ENCODE measurements at places on chromosomes 2 and 18.
A peak's percentile ranks its signal among the peaks of the same experiment; 100 is the strongest.

- DNase-seq = no peak
Observed at GRCh38 chr18:45066210-45066609, 385.5 kb downstream of the SETBP1 start.

DNA sequence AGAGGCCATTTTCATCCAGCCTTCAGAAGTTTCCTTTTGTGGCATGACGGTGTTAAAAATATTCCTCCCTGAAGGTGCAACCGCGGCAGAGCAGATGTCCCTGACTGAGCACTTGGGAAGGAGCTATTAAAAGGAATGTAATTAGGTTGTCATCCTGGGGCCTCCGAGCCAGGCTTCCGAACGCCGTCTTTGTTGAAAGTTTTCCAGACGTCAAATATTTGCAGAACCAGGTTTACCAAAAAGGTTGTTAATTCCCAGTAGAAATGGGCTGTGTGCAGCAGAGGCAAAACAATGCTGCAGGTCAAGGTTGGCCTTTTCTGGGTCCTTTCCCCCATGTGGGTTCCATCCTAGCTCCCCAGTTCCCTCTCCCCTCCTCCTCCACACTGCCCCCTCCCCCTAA is 110.0 kb upstream of the STPG4 start:
- no peak for DNase-seq

- no peak for DNase-seq
Observed at GRCh38 chr2:188142636-188143295, 148.9 kb upstream of the GULP1 start.

GRCh38 chr18:50427896-50428295 is 53.0 kb downstream of the SKA1 start:
- DNase-seq = no peak

DNA sequence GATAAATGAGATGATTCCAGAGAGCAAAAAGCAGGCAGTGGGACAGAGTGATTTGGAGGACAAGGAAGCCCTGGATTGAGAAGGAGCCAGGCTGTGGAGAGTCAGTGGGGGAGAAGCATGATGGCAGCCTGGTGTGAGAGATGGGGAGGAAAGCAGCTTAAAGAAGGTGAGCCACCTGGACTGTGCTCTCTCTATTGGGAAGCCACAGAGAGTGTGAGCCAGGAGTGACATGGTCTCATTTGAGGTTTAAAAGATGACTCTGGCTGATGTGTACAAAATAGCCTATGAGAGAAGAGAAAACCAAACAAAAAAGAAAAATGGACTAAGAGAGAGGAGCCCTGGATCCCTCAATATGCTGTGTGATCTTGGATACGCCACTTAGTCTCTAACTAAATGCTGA is 12.9 kb upstream of the EPAS1 start:
- DNase-seq = no peak

- DNase-seq = no peak
Observed at GRCh38 chr2:131045286-131046027, 47.8 kb downstream of the FAM168B start.

- DNase-seq = no peak
Observed at GRCh38 chr2:50396298-50396631, 635.7 kb downstream of the NRXN1 start.

- DNase-seq = no peak
Observed at GRCh38 chr2:26780203-26780760, 5.6 kb upstream of the CENPA start.

GRCh38 chr2:109238580-109238979 is 109.6 kb downstream of the SH3RF3 start:
- DNase-seq = peak; percentile 47

- no peak for DNase-seq
Observed at GRCh38 chr2:172000696-172001361, 1.1 kb downstream of the METAP1D start.

GRCh38 chr18:77208964-77209363 is 40.7 kb upstream of the GALR1 start:
- DNase-seq = no peak

- peak; percentile 32 for DNase-seq
Observed at GRCh38 chr18:76374330-76375281, 120.4 kb downstream of the ZNF516 start.

DNA sequence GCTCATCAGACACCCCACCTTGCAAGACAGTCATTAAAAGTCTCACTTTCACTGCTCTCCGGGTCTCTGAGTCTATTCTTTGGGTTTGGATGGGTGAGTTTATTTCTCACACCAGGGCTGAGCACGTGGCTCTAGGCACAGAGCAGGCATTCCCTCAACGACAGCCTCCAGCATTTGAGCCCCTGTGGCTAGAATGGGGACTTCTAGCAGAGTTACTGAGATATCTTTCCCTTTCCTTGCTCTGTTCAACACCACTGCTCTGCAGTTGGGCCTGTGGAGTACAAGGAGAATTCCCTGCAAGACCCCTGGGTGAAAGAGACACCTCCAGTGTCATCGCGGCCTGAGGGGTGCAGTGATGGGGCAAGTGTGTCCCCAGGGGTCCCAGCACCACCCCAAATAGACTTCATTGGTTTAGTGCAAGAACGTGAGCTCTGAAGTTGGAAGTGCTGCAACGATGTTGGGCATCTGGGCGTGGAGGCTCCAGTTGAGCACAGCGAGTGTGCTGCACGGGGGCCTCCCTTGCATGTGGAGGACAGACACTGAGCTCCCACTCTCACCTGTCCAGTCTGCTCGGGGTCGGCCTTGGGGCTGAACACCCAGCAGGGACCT is 184.1 kb upstream of the HS6ST1 start:
- DNase-seq = no peak

- DNase-seq = no peak
Observed at GRCh38 chr18:10023853-10024570, 110.2 kb downstream of the VAPA start.

DNA sequence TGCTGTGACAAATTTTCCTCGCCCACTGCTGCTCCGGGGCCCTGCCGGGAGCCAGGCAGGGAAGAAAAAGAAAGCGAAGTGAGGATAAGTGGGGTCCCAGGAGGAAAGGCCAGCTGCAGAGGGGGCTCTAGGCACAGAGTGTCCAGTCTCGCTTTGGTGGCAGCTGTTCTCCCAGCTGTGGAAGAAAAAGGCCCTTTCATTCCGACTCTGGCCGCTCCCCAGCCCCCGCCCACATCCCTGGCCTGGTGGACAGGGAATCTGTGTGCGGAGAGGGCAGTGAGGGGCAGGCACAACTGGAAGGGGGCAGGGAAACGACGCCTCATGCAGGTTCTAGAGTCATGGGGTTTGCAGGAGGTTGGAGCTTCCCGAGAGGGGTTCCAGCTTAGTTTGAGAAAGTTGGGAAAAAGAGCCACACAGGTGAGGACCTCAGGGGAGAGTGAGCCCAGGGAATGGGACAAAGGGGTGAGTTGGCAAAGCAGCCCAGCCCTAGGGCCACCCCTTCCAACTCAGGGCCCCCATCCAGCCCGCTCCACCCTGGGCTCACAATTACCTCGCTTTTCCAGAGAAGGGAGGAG is 1.8 kb downstream of the RTKN start:
- no peak for DNase-seq

DNA sequence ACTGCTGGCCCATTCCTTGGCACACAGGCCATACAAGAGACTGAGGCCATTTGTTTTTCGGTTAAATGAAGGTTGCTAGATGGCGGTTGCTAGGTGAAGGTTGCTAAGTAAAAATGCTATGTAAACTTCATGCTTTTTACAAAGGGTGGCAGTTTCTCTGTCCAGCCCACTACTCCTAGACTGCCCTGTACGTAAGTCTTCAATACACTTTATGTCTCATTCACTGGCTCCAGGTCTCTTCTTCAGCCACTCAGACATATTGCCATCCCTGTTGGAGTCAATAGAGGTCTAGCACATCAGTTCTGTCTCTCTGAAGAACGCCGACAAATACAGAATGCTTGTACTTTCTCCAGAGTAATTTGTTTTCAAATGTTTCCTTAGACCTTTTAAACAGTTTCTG is 370.9 kb upstream of the RND3 start:
- no peak for DNase-seq

DNA sequence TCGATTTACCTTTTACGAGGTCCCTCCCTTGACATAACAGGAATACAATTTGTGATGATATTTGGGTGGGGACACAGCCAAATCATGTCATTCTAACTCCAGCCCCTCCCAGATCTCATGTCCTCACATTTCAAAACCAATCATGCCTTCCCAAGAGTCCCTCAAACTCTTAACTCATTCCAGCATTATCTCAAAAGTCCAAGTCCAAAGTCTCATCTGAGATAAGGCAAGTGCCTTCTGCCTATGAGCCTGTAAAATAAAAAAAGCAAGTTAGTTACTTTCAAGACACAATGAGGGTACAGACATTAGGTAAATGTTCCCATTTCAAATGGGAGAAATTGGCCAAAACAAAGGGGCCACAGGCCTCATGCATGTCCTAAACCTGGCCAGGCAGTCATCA is 381.1 kb downstream of the PIK3C3 start:
- no peak for DNase-seq

DNA sequence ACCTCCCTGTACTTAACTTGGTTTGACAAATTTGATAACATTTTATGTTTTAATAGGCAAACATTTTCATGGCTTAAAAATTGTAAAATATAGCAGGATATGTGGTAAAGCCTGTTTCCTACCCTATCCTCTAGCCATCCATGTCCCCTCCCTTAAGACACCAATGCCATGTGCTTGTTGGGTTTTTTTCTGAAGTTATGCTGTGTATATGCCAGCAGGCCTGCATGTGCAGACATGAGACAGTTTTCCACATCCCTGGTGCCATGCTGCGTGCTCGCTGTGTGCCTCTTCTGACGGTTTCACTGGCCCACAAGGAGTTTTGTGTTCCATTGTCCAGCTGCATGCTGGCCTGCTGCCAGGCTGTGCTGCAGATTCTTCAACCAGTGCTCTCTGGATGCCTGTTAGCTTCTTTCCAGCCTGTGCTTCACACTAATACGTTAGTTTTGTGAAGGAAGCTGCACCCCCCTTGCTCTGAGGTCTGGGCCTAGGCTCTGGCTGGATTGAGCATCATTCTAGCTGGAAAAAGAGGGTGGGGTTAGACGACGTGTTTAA is 16.9 kb downstream of the INPP4A start:
- no peak for DNase-seq

DNA sequence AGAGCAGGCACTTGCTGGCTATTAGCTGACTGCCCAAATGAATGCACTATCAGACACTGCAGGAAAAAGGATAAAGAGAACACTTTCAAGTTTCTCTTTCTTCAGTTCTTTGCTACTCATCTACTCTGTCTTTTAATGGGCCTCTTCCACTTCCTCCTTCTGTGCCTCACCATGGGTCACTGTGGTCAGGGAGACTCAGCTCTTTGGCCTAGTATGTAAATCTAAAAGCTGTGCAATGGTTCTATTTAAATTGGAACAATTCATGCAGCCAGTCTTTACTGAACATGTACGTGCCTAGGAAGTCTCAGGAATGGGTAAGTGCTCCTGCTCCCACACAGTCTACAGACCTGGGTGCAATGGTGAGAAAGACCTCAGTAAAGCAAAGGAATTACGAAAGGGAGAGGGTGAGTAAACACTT is 79.1 kb upstream of the DNMT3A start:
- DNase-seq = no peak

DNA sequence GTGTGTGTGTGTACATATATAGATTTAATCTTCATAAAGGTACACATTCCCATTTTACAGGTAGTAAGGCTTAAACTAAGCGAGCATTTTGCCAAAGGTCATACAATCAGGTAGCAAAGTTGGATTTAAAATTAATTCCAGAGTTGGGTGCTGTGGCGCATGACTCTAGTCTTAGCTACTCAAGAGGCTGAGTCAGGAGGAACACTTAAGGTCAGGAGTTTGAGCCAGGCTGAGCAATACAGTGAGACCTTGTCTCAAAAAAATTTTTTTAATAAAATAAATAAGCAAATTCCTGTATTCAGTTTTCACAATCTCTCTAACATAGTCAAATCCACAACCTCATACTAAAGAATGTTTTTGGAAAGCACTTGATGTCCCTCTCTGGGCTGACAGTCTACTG is 111.5 kb upstream of the LDLRAD4 start:
- DNase-seq = no peak

GRCh38 chr2:26838121-26838906 is 9.6 kb upstream of the DPYSL5 start:
- DNase-seq = no peak

- DNase-seq = no peak
Observed at GRCh38 chr2:167652401-167652800, 595.0 kb downstream of the STK39 start.

Measured in activated gamma-delta T cell treated with Interleukin-2 at 50 U/mL for 16 hours (primary cell).